ENCODE measurements at places on chromosomes 7 and 10.

GRCh38 chr7:37193087-37193774, 255.4 kb downstream of the ELMO1 start:
- no peak for DNase-seq

- DNase-seq, result peak; percentile 21
Measured at GRCh38 chr10:22230158-22230833, 12.5 kb upstream of the EBLN1 start.

DNA sequence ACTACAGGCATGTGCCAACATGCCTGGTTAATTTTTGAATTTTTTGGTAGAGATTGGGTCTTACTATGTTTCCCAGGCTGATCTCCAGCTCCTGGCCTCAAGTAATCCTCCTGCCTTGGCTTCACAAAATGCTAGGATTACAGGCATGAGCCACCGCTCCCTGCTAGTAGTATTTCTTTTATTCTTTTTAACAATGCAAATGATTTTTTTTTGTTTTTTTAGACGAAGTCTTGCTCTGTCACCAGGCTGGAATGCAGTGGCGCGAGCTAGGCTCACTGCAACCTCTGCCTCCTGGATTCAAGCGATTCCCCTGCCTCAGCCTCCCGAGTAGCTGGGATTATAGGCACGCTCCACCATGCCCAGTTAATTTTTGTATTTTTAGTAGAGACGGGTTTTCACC, 58.1 kb downstream of the SVIL start:
- no peak for DNase-seq

- DNase-seq, result no peak
Measured at GRCh38 chr7:149872419-149873073, 1.2 kb upstream of the ATP6V0E2 start.

DNA sequence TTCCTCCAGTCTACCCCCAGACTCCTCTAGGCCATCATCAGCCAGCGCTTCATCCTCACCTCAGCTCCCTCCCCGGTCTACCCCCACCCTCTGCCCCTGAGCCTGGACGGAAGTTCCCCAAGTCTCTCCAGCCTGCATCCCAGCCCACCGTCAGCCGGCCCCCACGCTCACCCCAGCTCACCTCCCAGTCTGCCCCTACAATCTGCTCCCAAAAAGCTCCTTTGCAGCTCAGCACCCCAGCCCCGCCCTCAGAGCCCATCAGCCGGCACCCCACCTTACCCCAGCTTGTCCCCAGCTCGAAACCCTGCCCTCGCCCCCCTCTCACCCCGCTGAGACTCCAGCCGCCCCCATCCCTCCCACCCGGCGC, 322 bp upstream of the RAMP3 start:
- DNase-seq, result no peak

GRCh38 chr7:127710635-127711034, 58.6 kb downstream of the SND1 start:
- no peak for DNase-seq

DNA sequence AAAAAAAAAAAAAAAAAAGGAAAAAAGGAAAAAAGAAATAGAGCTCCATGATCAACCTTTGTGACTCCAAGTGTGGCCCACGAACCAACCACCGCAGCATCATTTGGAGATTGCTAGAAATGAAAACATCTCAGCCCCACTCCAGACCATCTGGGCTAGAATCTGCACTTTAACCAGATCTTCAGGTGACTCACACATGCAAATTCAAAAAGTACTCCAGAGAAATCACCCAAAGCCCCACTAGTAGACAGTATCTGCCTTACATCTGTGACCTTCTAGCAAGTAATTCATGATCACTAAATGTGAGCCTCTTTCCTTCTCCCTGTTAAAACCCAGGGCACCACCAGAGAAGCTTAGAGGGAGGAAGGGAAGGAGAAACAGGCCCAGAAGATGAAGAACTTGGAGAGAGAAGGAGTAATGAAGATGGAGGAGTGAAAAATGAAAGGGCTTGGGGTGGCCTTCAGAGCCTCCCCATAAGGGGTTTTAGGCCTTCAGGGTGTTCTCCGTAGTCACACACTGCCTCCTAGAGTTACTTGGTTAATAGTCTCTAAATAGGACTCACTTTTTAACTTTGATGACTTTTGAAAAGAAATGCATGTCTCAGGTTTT, 94.0 kb downstream of the SLC37A3 start:
- DNase-seq, result peak; percentile 47

DNA sequence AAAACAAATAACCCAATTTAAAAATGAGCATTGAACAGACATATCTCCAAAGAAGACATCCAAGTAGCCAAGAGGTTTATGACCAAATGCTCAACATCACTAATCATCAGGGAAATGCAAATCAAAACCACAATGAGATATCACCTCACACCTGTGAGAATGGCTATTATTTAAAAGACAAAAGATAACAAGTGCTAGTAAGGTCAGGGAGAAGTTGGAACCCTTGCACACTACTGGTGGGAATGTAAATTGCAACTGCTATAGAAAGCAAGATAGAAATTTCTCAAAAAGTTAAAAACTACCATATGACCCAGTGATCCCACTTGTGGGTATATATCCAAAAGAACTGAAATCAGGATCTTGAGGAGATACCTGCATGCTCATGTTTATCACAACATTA, 49.5 kb downstream of the SGMS1 start:
- DNase-seq, result no peak

DNA sequence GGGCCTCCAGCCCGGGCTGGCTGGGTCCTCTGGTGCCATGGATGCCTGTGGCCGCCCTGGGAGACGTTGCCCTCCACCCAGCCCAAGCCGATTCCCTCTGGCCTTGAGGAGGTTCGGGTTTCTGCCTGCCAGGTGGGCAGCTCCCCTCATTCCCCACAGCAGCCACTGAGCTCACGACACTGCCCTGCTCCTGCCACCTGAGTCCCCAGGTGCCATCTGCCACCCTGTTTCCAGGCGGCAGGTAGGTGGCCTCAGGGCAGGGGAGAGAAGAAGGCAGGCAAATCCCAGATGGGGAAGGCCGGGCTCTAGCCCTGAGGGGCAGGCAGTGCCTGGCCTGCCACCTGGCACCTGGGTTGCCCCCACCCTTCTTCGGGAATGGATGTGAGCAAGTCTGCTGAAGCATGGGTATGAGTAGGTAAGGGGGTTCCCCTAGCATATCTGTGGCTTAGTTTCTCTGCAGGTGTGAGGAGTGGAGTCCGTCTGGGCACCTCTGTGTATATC, 92.2 kb upstream of the PPIF start:
- DNase-seq, result no peak

DNA sequence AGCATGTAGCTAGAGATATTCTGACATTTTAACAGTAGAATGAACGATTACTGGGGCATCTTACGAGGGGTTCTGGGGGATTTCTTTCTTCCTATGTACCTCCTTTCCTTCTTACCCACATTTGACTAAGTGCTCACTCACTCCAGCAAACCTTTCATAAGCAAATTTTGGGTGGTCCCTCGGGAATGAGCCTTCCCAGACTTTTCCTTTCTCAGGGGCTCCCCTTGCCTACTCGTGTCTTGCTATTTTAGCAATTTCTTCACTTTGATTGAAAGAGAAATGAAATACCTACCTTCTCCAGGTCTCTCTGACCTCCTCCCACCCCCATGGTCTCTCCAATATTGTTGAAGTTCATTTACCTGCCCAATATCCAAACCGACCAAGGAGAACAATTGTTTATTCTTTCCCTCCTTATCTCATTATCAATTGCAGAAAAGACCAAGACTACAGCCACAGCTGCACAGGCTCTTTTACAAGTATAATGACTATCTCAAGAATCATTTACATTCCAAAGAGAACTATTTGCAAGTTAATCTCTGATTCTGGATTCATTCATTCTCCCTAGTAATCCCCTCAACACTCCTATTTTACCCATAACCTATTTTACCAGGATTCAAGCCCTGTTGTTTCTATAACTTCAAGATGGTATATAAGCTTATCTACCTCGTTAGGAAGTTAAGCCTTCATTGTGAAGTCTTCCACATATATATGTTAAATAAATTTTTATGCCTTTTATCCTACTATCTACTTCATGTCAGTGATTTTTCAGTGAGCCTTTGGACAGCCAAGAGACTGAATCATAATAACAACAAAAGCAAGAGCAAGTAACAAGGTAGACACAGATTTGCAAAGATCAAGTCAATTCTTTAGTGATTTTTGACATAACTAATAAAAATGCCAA, 480.6 kb downstream of the IPMK start:
- DNase-seq, result no peak

- no peak for DNase-seq
Measured at GRCh38 chr7:110205899-110206298, 885.0 kb upstream of the LRRN3 start.

DNA sequence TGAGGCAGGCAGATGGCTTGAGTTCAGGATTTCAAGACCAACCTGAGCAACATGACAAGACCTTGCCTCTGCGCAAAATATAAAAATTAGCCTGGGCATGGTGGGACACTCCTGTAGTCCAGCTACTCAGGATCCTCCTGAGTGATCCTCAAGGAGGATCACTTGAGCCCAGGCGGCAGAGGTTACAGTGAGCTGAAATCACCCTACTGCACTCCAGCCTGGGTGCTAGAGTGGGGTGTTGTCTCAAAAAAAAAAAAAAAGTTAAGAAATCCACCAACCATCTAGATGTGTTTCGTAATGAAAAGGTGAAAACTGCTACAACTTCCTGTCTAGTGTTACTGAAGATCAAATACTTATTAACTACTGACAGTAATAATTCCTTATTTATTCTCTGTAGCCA, 8.1 kb downstream of the GLCCI1 start:
- DNase-seq, result no peak

DNA sequence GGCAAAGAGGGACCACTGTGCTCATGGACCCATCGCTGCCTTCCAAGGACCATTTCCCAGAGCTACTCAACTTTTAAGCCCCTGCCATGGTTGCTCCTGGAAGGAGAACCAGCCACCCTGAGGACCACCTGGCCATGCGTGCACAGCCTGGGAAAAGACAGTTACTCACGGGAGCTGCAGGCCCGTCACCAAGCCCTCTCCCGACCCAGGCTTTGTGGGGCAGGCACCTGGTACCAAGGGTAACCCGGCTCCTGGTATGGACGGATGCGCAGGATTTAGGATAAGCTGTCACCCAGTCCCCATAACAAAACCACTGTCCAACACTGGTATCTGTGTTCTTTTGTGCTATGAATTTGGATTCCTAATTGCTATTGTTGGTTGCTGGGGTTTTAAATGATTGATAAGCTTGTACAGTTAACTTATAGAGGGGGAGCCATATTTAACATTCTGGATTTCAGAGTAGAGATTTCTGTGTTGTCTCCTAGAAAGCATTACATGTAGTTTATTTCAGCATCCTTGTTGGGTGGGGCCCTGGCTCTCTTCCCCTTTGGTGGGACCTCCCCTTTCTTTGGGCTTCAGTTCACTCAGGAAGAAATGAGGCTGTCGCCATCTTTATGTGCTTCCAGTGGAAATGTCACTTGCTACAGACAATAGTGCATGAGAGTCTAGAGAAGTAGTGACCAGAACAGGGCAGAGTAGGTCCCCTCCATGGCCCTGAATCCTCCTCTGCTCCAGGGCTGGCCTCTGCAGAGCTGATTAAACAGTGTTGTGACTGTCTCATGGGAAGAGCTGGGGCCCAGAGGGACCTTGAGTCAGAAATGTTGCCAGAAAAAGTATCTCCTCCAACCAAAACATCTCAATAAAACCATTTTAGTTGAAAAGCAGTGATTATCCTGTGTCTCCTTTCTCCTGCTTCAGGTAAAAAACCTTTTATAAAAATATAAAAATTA, 19.4 kb downstream of the LAT2 start:
- DNase-seq, result no peak

DNA sequence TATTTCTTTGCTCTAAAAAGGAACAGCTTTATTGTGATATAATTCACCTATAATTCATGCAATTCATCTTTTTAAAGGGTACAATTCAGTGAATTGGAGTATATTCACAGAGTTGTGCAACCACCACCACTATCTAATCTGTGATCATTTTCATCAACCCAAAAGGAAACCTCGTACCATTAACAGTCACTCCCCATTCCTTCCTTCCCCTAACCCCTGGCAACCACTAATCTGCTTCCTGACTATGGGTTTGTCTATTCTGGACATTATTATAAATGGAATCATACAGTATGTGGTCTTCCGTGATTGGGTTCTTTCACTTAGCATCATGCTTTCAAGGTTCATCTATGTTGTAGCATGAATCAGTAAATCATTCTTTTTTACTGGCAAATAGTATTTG, 52.3 kb downstream of the MKI67 start:
- no peak for DNase-seq

DNA sequence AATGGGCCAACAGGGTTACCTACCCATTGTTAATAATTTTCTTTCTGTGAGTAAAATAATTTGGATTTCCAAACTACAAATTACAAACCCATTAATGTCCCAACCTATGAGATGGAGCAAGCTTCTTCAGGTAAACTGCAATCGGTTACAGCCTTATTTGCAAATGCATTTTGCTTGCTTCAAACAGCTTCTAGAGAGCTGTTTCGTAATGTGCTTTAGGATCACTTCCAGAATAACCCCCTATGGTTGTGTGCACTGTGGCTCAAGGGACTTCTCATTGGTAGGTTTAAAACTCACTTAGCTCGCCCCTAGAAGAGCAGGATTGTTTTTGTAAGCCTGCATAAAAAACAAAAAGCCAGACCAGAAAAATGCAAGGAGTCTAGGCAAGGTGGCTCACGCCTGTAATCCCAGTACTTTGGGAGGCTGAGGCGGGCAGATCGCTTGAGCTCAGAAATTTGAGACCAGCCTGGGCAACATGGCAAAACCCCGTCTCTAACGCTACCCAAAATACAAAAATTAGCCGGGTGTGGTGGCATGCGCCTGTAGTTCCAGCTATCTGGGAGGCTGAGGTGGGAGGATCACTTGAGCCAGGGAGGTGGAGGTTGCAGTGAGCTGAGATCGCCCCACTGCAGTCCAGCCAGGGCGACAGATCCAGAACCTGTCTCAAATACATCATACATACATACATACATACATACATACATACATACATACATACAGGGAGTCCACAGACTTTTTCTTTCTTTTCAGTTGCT, 3.3 kb upstream of the MAP3K8 start:
- no peak for DNase-seq

GRCh38 chr7:22008087-22008486, 62.4 kb upstream of the CDCA7L start:
- no peak for DNase-seq

DNA sequence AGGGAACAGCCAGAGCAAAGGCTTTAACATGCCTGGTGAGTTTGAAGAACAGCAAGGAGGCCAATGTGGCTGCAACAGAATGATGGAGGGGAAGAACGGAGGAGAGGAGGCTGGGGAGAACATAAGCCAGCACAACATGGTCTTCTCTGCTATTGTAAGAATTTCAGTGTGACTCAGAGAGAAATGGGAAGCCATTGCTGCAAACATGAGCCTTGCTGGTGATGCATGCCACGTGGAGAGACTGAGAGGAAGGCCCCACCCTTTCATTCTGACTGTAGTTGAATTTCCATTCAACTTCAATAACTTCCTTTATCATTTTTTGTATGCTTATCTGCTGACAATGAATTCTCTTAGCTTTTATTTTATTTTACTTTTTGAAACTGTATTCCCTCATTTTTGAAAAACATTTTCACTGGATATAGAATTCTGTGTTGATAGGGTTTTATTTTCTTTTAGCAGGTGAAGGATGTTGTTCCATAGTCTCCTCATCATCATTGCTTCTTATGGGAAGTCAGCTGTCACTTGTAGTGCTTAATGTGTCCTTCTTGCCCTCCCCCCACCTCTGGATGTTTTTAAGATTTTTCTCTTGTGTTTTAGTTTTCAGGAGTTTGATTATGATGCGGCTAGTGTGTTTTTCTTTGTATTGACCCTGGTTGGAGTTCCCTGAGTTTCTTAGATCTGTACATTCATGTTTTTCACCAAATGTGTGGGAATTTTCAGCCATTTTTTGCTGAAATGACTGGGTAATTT, 46.4 kb upstream of the LEP start:
- DNase-seq, result no peak

GRCh38 chr10:98790817-98791216, 344.1 kb upstream of the HPS1 start:
- no peak for DNase-seq

GRCh38 chr7:133330085-133330484, 77.2 kb downstream of the EXOC4 start:
- no peak for DNase-seq
